Immature natural killer cell (primary cell): ENCODE measurements at places on chromosomes 7 and 10. TPM values are rescaled to one million over a fixed set of nuclear protein-coding genes. Genes with fewer than 3 reads are reported as not detected.

DNA sequence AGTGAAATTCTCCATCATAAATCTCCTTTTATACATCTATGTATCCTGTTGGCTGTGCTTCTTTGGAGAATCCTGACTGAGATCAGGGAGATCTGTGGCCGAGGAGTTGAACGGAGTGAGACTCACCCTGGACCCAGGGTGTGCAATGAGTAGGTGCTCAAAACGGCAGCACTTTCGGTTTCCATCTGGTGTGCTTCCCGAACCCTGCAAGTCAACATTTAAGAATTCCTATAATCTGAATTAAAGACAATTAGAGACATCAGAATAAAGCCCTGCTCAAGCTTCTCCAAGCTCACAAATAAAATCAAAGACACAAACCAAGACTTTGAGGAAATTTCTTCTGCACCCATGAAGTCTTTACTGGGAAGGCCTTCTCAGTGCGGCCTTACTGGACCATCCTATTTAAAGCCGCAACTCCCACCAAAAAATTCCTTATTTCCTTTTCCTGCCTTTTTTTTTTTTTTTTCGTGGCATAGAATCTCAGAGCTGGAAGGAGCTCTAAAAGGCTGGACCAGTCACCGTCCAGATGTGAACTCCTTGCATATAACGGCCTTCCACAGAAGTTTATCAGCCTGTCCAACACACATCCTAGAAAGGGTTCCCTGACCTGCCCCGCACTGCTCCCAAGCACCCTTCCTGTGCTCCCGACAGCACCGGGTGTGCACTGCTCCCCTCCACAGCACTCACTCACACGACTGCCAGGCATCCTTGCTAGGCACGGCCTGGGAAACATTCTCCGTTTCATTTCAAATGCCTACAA is 29.7 kb downstream of the GNA12 start:
- DNase-seq, result no peak

MYPN gene
- polyA plus RNA-seq, result not detected

NUTM2E gene
- polyA plus RNA-seq, result not detected

AFAP1L2 gene
- polyA plus RNA-seq, result 0.61 TPM
